ENCODE measurements at places on chromosomes 3 and 15.

- DNase-seq: no peak
Measured at GRCh38 chr15:85379403-85380131, 836 bp upstream of the AKAP13 start.

DNA sequence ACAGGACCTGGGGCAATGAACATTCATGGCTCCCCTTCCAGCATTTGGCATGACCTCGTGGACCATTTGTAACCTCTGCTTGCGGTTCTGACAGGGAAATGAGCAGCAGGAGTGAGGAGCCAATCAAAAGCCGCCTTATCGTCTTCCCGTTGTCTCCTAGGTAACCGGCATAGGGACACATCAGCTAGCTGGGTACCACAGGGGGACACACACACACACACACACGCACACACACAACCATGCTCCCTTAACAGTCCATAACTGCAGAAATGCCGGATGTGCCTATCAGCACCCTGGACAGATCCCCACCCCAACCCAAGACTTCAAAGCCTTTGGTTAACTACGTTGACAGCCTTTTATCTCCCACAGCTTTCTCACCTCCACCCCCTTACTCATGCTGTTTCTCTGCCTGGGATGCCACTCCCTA, 53.4 kb upstream of the CCDC174 start:
- no peak for DNase-seq

- no peak for DNase-seq
Measured at GRCh38 chr15:70853973-70854665, at the start of gene LARP6. TSS of gene LARP6 (minus strand) at chr15:70854157. CDS start at chr15:70854088, 69 bp downstream.

DNA sequence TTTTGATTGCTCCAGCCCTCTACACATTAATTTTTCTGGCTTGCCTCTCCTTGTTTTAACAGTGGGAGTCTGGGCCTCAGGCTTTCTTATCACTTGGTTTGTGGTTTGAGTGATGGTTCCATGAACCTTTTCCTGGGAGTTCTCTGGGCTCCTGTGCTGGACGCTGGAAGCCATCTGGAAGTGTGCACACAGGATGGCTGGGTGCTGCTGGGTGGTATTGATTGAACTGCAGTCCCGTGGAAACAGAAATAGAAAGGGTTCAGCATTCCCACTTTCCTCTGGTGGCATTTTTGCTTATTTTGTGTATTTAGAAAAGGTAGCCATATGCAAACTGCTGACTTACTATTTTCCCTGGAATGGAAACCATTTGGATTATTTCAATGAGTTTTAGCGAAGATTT, 25.6 kb downstream of the MITF start:
- no peak for DNase-seq

GRCh38 chr15:32899126-32899596, 181.4 kb downstream of the GREM1 start:
- no peak for DNase-seq

DNA sequence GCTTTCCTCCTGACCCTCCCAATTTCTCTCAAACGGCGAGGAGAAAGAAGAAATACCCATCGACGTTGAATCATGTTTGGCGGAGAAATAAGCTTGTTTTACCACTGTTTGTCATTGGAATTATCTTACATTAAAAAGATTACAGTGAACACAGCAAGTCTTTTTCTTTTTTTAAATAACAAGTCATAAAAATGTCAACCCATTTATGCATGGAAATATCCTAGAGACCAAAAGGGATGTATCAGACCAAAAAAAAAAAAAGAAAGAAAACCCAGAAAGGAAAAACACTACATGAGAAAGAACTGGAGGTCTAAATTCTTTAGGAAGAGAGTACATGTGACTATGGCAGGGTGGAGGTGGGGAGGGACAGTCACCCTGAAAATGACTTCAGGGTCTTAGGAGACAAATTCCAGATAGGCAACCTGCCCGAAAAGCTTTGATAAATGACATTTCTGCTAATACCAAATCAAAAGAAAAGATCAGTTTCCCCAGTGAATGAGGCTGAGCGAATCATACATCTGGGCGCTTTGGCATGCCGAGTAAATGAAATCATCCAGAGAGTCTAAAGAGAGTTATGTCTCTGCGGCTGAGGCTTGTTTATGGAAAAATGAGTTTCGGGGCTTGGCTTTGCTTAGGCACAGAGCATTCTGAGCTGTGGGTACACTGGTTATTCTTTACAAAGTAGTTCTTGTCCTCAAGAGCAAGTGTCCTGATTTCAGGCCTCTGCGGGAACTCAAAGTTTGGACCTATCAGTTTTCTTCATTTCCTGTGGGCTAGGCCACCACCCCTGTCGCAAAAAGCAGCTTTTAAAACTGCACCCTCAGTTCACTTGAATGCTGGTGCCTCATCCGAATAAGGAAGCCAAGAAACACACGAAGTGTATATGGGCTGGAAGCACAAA, 110.1 kb upstream of the TGFBR2 start:
- DNase-seq: no peak

- no peak for DNase-seq
Measured at GRCh38 chr3:118089563-118089962, 945.1 kb downstream of the IGSF11 start.

- DNase-seq: no peak
Measured at GRCh38 chr3:130841357-130841756, 52.5 kb upstream of the ATP2C1 start.
